ENCODE measurements at places on chromosomes 12 and 14.

GRCh38 chr14:55756557-55756956 lies 176.6 kb downstream of the KTN1 start:
- DNase-seq, result no peak

DNA sequence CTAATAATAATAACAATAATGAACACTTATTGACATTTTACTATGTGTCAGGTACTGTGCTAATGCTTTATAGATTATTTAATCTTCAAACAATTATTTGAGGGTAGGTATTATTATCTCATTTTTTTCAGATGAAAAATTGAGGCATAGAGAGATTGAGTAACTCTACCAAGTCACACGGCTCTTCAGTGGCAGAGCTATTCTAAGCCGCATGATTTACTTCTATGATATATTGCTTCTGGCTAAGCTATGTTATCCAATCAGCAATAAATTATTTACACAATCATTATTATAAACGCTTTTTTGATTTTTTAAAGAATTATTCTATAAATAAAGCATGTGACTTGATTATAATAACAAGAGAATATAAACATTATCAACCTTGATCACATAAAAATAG lies 80.0 kb downstream of the TMEM30B start:
- no peak for DNase-seq

GRCh38 chr12:28172434-28173030 lies 17.7 kb upstream of the CCDC91 start:
- peak; percentile 47 for DNase-seq

DNA sequence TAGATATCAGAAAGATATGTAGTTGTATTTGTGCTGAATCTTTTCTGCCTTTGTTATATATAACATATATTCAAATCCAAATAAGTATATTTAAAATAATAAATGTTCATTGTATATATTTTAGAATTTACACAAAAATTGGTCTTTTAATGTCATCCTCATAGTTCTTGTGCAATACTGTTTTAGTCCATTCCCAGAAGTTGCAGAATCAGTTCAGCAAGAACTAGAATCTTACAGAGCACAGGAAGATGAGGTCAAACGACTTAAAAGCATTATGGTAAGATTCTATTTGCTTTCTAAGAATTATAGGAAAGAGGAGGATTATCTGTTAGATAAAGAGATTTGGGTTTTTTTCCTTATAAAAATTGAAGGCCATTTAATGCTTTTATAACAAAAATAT lies 51.0 kb downstream of the SCFD1 start:
- no peak for DNase-seq

- DNase-seq, result no peak
Measured at GRCh38 chr14:103310576-103311095, 23.4 kb upstream of the EIF5 start.

DNA sequence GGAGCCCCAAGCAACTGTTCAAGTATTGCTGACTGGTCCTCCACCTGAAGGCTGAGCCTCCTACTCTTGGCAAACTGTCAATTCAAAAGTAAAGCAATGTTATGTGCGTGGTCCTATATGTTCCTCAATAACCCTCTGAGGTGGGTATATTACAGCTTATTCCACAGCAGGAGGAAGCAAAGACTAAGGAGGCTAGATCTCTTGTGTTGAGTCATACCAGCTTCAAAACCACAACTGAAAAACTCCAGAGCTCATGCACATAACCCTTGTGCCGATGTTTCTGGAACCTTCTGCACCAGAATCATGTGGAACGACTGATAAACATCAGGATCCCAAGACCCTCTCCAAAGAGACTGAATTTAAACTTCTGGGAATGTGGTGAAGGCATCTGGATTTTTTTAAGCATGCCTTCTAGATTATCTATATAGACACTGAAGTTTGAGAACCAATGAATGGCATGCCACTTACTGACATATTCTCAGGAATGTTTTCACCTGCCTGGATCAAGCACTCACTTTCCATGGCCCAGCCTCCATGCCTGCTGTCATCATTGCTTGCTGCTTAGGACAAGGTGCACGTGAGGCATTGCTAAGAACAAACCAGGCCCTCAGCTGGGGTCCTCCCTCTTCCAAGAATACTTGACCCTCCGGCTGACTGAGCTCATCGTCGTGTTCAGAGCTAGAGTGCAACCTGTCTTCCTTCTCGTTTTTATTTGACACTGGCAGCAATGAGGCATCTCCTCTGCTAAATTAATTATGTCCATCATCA lies 194.7 kb downstream of the BCL11B start:
- no peak for DNase-seq

DNA sequence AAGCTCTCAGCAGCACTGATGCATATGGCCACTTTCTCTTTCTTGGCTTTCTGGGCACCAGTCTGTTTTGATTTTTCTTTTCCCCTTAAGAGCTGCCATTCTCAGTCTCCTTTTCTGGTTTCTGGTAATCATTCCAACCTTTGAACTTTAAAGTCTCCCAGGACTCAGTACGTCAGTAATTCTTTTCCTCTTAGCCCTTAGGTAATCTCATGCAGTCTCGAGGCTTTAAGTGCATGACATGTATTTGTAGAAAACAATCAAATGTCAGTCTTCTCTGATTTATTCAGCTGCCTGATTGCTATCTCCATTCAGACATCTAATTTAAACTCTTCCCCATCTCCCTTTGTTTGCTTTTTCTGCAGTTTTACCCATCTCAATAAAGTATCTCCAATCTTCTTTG lies 139.1 kb upstream of the PDZRN4 start:
- DNase-seq, result no peak

DNA sequence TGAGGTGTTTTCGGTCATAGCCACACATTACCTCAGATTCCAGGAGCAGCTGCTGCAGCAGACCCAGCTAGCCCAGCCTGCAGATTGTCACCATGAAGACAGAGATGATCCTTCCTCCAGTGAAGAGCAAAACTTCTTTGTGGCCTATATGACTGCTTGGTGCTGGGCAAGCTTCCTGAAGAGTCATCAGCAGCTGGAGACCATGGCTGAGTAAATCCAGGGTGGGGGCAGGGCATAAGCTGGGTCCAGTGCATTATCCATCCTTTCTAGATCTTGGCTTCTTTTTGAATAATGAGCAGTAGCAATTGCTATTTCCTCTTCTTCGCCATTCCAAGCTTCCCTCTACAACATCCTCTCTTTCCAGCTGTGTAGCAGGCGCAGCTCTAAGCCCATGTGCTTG lies 373.1 kb upstream of the DDHD1 start:
- DNase-seq, result no peak

DNA sequence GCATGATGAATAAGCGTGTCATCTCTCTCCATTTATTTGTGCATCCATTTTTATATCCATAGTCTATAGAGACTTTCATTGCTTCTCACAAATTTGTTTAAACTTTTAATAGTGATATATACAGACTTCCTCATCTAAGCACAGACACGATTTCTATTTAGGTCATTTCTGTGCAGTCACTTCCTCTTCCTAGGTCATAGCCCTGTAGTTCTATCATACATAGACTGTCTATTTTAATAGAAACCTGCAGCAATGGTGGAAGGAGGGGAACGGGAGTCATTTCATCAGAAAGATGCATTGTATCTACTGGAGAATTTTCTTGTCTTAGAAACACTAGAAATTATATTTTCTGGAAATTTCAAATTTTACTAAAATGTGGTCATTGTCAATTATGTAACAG lies 133.4 kb upstream of the FGD4 start:
- DNase-seq, result no peak

DNA sequence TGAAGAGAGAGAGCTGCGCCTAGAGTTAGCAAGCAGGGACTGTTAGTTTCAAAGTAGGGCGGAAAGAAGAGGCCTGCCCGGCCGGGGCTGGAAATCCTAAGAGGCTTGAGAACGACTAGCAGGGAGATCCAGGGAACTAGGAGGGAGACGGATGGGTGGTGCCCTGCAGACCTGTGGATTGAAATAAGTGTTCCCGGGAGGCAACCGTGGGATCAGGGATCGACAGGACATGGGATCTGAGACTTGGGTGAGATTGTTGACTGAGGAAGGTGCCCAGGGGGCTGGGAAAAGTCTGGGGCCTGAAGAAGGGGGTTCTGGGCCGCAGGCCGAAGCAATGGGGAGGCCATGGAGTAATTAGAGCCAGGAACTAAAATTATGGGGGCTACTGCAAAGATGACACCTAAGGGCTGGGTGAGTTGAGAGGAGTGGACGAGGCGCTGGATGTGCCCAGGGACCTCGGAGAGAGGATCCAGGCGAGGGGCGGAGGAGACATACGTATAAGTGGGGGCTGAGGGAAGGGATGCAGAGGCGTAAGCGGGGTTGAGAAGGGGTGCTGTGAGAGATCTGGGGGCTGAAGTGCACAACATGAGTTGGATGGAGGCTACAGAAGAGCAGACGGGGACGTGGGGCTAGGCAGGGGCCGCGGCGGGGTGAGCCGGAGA lies 635 bp downstream of the LTA4H start:
- DNase-seq, result no peak

DNA sequence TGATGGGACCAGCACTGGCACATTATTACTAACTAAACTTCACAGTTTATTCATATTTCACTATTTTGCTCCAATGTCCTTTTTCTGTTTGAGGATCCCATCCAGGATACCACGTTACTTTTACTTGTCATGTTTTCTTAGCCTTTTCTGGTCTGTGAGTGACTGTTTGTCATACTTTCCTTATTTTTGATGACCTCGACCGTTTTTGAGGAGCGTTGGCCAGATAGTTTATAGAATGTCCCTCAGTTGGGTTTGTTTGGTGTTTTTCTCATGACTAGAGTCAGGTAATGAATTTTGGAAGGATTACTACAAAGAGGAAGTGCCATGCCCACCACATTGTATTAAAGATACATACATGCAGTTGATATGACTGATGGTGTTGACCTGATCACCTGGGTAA lies 199.4 kb upstream of the CCND2 start:
- DNase-seq, result no peak

DNA sequence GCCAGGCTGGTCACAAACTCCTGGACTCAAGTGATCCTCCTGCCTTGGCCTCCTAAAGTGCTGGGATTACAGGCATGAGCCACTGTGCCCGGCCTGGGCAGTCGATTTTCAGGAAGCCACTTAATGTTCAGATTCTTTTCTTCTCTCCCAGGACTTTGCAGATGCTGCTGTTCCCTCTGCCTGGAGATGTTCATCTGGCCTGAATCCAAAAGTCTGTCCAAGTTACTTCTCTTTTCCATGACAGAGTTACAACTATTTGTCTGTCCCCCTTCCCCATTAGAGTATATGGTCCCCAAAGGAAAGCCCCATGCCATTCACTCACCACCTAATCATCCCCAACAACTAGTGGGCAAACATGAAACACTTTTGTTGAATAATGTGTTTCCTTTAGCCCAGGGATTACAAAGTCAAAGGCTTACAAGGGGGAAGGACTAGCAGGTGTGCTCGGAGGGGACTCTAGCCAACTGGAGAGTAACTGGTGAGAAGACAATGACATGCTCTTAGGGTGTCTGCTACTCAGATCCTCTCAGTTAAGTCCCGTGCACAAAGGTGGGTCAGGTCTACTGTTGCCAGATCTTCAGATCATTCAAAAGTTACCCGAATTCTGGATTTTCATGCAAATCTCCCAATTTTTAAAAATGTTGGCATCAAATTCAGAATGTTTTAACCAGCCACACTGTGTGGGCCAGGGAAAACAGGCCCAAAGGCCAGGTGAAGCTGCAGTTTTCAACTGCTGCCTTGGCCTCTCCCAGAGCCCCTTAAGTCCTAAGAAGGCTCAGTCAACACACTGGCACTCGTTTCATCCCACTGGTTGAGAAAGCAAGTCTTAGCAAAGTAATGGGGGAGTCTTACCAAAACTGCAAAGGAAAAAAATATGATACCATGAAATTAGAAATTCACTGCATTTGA lies 29.6 kb downstream of the NUDT4 start:
- no peak for DNase-seq

GRCh38 chr12:6383572-6384498 lies at the start of gene LTBR:
Gene LTBR, plus strand, starts transcription at chr12:6384162. Its CDS starts 197 bp downstream, at chr12:6384359.
- peak; percentile 90 for DNase-seq

DNA sequence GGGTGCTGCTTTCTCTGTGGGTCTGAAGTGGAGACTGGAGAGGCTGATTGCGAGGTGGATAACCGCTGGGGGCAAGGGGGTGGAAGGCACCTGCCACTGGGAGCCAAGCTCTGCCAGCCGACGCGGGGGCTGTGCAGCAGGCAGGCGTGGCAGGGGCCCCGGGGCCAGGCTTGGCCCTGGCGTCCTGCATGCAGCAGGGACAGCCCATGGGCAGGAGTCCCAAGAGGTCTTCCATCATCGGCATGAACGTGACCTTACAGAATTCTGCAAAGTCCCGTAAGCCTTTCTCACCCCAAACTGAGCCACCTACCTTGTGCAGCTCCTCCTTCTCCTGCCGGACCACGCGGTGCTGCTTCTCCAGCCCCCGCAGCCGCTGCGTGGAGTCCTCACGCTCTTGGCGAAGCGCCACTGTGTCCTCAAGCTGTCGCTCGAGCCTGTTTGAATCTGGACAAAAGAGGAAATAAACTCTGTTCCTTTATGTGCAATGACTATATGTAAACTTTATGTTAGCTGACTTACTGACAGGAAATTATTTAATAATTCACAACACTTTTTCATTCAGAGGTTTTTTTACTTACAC lies 51.3 kb downstream of the AMN start:
- no peak for DNase-seq

- peak; percentile 3 for DNase-seq
Measured at GRCh38 chr12:75020068-75020557, 189.5 kb downstream of the KCNC2 start.

- DNase-seq, result no peak
Measured at GRCh38 chr12:14601692-14602478, 34.2 kb upstream of the PLBD1 start.

DNA sequence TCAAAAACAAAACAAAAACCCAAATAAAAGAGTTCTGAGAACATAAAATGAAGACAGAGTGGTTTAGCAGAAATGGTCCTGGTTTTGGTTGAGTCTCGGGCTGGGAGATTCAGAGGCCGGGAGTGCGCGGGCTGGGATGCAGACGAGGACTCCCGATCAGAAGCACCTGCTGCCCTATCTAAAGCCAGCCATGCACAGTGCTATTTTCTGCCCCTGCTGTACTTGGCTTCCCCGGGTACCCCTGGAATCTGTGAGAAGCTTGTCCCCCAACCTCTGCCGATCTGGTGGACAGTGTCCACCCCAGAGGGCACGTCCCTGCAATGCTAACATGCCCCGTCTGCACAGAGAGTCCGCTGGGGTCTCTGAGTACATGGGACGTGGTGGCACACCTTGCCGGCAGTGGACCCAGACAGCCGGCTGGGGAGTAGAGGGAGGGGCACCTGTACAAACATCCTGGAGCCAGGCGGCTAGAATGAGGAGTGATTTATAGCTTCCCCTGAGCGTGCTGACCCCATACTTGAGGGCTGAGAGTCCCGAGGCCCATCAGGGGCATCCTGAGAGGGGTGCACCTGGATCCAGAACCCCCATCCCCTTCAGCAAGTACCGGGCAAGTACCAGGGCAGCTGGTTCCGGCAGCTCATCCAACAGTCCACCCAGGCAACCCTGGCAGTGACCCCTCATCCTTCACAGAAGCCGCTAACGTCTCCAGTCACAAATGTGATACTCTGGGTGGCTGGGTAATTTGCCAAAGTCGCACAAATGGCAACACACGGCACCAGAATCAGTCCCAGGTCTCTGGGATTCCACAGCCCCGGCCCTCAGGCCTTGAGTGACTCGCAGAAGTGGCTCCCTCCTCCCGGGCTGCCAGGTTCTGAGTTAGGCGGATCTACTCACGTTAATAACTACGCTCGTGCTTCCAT lies 37.1 kb downstream of the CHGA start:
- DNase-seq, result no peak

GRCh38 chr14:53458368-53458814 lies 305.3 kb upstream of the DDHD1 start:
- DNase-seq, result peak; percentile 71

All from NCI-H226 (cell line).